ENCODE measurements at places on chromosomes 1 and 21.

- no peak for DNase-seq
Observed at GRCh38 chr1:115239426-115239825, 98.6 kb downstream of the NGF start.

GRCh38 chr1:25649505-25650288 lies 33.1 kb downstream of the MAN1C1 start:
- no peak for DNase-seq

DNA sequence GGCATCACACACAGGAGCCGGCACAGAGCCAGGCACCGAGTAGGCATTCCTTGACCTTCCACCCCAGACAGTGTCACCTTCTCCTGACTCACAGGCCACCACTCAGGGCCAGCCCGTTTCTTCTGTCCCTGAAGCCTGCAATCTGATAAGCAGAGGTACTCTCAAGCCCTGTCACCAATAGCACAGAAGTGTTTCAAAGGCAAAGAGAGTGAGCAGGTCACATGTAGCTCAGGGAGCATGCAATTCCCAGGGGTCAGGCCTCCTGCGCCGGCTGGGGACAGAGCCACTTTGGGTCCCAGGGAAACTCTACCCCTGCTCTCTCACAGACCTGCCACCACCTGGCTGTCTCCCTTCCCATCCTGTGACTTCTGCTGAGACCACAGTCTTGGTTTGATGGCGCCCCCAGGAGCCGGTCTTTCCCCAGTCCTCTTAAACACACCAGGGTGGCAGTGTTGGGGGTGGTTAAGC lies 13.2 kb downstream of the CAPN9 start:
- no peak for DNase-seq

DNA sequence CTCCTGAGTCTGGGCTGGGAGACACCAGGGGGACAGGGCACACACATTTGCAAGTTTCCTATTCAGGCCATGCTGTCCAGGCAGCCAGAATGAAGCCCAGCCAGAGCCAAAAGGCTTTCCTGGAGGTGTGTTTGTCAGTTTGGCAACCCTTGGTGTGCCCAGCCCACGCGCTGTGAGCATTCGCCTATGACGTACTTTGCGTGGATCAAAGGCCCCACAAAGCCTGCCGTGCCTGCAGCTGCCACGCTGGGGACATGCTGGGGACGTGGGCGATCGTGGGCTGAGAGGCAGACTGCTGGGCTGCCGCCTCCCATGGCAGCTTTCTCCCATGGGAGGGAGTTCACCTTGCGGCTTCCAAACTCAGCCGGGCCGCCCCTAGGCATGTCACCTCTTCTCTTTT lies 57.5 kb downstream of the CD247 start:
- DNase-seq: no peak

GRCh38 chr1:207414606-207415108 lies 39.5 kb upstream of the CR2 start:
- DNase-seq: no peak

DNA sequence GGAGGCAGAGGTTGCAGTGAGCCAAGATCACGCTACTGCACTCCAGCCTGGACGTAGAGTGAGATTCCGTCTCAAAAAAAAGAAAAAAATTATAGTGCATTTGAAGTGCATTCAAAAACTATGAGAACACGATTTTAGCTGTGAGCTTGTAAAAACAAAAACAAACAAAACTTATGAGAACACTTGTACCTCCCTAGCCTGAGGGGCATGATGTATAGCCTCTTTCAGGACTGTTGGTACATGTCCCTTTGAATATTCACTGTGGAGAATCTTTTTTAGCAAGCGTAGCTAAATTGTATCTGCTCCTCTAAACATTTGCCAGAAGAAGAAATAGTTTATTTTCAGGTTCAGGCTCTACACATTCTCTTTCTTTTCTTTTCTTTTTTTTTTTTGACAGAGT lies 9.5 kb upstream of the DEGS1 start:
- DNase-seq: no peak

GRCh38 chr1:240190881-240191401 lies 99.3 kb downstream of the FMN2 start:
- DNase-seq: no peak

GRCh38 chr1:231124746-231125145 lies 37.1 kb upstream of the TRIM67 start:
- DNase-seq: no peak

- no peak for DNase-seq
Observed at GRCh38 chr1:99748419-99748818, 18.0 kb downstream of the FRRS1 start.

- DNase-seq: peak; percentile 85
Observed at GRCh38 chr1:145885738-145886287, at the start of gene ANKRD35. Gene ANKRD35, minus strand, starts transcription at chr1:145885866. Its CDS starts 108 bp downstream, at chr1:145885758.

DNA sequence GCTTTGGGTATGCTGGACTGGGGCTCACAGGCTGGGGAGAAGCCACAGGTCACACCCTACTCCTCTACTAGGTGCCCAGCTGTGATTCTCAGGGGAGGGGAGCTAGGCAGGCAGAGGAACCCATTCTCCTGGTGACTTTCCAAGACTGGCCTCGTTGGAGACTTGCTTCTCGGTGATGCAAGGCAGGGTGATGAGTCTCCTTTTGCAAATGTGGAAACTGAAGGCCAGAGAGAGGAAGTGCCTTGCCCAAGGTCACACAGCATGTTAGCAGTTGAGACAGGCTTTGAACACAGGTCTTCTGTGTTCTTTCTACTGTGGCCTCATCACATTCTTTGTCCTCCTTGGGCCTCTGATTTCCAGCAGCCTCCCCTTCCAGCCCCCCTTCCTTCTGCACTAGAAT lies 20.5 kb upstream of the C1QA start:
- DNase-seq: no peak

GRCh38 chr1:221217029-221217428 lies 337.8 kb downstream of the HLX start:
- no peak for DNase-seq

GRCh38 chr1:151007853-151008243 lies 401 bp upstream of the PRUNE1 start:
- no peak for DNase-seq

DNA sequence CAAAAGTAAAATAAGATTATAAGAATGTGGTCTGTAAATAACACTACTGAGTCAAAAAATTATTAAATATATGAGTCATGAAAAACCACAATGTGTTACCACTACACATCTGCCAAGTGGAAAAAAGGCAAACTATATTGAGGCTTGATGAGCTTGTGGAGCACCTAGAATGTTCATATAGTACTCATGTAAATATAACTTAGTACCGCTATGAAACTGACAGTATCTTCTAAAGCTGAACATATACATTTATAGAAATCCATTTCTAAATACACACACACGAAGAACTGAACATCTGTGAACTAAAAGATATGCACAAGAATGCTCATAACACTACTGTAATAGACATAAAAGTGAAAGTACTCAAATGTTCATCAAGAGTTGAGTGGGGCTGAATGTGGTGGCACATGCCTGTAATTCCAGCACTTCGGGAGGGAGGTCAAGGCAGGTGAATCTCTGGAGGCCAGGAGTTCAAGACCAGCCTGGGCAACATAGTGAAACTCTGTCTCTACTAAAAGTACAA lies 18.5 kb upstream of the GBP3 start:
- no peak for DNase-seq

DNA sequence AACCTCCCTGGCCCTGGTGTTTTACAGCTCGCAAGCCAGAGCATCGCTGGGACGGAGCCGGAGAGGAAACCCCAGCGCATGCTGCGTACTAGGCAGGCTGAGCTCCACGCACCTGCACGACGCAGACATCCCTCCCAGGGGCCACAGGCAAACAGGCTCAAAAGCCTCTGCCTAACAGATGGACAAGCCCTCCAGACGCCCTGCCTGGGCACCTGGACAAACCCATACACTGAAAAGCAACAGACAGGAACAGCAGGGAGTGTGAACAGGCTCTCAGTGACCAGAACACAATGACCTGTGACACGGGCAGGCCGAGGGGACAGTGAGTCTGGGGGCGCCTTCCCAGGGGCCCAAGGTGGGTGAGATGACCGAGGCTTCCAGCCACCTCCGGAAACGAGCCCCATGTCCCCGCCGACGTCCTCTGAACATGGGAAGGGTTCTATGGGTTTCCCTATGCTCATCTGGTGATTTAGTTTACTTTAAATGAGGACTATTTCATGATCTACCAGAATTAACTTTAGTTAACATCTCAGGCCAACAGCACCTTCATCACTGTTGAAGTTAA lies 40.3 kb downstream of the NPHP4 start:
- DNase-seq: no peak

GRCh38 chr1:158251163-158251562 lies 3.1 kb upstream of the CD1A start:
- DNase-seq: no peak

DNA sequence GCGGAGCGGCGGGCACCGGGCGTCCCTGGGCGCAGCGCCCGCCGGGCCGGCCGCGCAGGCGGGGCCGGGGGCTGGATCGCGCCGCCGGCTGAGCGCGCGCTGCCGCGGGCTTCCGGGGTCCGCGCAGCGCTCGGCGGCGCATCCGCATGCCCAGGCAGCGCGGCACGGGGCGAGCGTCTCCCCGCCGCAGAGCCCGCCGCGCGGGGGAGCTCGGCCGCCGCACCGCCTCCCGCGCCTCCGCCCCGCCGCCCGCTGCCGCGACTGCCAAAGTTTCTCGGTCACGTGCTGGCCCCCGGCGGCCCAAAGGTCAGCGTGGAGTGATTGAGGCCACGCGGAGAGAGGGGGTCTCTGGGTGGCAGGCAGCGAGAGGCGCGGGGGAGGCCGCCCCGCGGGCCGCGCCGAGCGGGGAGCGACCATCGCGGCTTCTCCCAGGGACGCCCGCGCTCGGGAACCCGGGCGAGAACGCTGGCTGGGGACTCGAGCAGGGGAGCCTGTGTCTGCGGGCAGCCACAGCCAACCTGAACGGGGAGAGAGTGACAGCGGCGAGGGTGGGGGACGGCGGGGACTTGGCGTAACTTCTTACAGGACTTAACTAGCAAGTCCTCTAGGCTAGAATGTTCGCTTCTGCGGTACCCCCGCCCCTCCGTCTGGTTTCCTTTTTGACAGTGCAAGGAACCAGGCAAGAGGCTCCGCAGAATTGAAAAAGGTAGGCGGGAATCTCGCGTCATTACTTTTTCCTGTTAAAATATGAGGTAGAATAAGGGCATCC lies at the start of gene ILDR2:
Gene ILDR2 (minus strand): TSS at position 180 of the 769 bp plus-strand sequence. CDS start 272 bp downstream, outside the sequence.
- DNase-seq: peak; percentile 33

- no peak for DNase-seq
Observed at GRCh38 chr1:9279172-9279840, 13.4 kb upstream of the SPSB1 start.

DNA sequence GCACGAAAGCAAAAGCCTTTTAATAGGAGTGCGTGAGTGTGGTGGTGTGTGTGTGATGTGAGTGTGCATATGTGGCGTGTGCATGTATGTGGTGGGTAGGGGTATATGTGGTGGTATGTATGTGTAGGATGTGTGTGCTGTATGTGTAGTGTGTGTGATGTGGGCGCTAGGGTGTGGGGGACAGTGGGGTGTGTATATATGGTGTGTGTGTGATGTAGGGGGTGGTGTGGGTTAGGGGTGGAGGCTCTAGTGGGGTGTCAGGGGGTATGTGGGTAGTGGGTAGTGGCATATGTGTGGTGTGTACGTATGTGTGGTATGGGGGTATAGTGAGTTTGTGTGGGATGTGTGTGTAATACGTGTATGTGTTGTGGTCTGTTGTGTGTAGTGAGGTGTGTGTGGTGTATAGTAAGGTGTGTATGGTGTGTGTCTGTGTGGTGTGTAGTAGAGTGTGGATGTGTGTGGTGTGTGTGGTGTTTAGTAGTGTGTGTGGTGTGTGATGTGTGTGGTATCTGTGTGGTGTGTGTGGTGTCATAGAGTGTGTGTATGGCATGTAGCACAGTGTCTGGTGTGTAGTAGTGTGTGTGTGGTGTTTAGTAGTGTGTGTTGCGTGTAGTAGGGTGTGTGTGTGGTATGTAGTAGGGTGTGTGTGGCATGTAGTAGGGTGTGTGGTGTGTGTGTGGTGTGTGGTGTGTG lies 86.0 kb downstream of the SYT2 start:
- no peak for DNase-seq

DNA sequence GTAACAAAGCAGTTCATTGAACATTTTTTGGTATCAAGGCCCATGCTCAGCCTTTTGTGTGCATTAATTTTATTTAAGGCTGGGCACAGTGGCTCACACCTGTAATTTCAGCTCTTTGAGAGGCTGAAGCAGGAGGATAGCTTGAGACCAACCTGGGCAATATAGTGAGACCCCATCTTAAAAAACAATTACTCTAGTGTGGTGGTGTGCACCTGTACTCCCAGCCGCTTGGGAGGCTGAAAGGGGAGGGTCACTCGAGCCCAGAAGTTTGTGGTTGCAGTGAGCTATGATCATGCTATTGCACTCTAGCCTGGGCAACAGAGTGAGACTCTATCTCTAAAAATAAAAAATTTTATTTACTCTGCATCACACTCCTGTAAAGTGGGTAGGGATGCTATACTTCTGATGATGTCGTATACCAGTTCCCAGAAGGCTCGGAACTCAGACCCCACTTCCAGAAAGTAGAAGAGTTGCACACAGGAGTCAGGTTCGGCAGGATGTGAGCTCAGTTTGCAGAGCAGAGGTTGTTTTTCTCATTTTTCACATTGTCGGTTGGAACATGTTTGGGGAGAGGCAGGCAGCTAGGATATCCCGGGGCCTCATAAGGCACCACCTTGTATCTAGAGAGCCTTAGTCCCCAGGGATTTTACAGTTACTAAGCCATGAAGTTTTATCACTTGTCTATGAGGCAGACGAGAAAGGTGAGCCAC lies 144.6 kb downstream of the GALNT2 start:
- DNase-seq: no peak

DNA sequence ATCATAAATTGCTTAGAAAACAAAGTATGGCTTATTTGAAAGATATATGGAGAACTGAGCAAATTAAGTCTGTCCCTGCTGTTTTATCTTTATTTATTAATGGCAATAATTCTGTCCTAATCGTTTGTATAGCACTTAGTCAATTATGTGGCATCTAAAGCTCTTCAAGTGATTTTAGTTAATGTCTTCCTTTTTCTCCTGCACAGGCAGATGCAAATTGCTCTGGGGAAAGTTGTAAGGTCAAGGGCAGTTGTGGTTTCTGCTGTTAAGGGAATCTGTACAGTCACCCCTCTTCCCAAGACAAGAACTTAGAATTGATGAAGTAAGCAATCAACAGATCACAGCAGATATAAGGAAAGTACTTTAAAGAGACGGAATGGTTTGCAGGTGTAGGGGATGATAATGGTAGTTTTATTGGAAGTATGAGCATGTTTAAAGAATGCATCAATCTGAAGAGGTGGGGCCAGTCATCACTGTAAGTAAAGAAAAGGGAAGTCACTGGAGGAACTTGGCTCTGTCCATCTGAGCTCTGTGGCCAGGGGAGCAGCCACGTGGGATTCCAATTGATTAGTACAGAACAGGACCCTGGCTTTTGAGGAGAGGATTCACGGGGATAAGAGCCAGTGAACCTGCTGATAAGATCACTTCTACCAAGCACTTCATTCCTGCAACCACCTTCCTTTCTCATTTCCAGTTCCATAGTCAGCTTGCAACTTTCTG lies 116.0 kb upstream of the KCNJ6 start:
- DNase-seq: no peak

DNA sequence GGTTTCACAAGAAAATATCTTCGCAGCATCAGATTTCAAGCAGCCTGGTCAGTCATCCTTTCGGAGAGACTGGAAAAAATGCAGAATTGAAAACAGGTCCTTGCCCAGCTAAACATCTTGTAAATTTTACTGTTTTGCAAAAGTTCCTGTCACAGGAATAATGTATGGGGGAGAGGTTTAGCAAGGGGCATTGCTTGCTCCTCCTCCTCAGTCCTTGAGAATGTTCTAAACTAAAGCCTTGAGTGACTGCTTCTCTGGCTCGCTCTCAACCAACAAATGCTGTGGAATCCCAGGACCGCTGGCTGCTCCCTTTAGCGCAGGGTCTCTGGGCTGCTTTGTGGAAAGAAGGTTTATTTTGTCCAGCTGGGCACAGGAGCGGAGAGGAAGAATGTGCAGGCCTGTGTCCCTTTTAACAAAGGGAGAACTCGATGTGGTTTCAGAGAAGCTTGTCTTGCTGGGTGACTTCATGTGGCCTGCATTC lies 33.6 kb upstream of the FHAD1 start:
- no peak for DNase-seq
